ENCODE measurements at places on chromosomes 1 and 21.

DNA sequence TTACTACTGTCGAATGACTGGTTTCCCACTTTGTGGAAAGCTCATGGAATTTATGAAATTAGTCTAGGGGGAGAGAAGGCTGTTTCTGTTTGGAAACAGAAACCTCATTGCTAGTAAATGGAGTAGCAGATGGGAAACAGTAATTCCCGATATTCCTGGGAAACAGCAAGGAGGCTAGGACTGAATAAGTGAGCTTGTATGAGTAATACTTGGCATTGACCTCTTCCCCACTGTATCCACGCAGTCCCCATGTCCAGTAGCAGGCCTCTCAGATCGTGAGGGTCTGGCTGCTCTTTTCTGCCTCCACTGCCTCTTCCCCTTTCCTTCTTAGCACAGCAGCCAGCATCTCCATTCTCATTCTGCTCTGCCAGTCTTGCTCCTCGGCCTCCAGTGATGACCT is 75.5 kb downstream of the PRDM2 start:
- H3K4me3 ChIP-seq, result no peak overlapping the region
- peaks cover 5% of the 10 kb centered on the region for H3K4me1 ChIP-seq
- DNase-seq, result no peak
- H3K36me3 ChIP-seq, result peaks cover 23% of the 10 kb centered on the region
- H3K27ac ChIP-seq, result no peak overlapping the region

DNA sequence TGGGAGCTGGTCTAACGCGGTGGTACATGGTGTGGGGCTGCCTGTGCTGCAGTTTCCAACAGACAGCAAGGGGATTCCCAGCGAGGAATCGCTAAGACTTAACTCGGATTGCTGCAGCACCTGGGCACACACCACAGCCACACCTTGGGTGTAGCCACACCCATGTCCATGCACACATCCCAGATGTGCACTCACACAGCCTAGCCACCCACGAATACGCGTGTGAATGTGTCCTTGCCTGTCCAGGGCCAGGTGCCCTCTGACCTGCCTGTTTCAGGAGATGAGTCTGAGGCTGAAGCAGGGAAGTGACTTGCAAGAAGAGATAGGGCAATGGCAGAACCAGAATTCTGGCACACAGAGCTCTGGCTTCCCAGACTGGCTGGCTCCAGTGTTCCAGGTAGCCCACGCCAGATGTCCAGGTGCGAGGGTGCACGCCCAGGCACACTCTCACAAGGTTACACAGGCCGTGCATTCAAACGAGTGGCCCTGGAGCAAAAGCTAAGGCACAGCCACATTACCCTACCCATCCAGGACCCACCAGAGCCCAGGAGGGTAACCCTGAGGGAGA is 272.7 kb downstream of the TRABD2B start:
- no peaks in the 10 kb centered on the region for H3K36me3 ChIP-seq
- peaks cover 47% of the 10 kb centered on the region for H3K27me3 ChIP-seq
- DNase-seq, result no peak

- H3K27me3 ChIP-seq, result no peaks in the 10 kb centered on the region
- no peak overlapping the region for H3K27ac ChIP-seq
- H3K4me1 ChIP-seq, result peaks cover 12% of the 10 kb centered on the region
- no peak overlapping the region for H3K4me3 ChIP-seq
Measured at GRCh38 chr1:61391730-61392129, 309.4 kb downstream of the NFIA start.

DNA sequence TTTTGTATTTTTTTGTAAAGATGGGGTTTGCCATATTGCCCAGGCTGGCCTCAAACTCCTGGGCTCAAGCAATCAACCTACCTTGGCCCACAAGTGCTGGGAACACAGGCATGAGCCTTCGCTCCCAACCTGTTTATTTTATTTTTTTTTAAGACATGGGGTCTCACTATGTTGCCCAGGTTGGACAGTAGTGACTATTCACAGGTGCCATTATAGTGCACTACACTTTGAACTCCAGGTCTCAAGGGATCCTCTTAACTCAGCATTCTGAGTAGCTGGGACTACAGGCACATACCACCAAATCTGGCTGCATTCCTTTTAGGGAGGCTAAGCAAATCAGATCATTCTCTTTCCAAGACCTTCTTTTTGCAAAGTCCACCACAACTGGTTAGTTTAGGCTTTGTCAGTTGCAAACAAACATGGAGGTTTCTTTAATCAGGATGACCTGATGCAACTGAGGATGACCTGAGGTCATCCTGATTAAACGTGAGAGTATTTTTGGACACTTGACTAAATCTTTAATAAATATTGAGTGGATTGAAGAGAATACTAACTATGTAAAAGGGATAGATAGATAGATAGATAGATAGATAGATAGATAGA is 30.0 kb upstream of the RALGPS2 start:
- no peaks in the 10 kb centered on the region for H3K27me3 ChIP-seq
- no peaks in the 10 kb centered on the region for H3K4me1 ChIP-seq
- H3K27ac ChIP-seq, result no peak overlapping the region
- no peaks in the 10 kb centered on the region for H3K36me3 ChIP-seq

Data from activated naive CD8-positive, alpha-beta T cell treated with anti-CD3 and anti-CD28 coated beads, Interleukin-2, amount 10 ng/mL, durations not matched to agents 7 days and 5 days (primary cell).